Dorsolateral prefrontal cortex (tissue), 122 donors: ENCODE measurements at places on chromosomes 1 and 21.

DNA sequence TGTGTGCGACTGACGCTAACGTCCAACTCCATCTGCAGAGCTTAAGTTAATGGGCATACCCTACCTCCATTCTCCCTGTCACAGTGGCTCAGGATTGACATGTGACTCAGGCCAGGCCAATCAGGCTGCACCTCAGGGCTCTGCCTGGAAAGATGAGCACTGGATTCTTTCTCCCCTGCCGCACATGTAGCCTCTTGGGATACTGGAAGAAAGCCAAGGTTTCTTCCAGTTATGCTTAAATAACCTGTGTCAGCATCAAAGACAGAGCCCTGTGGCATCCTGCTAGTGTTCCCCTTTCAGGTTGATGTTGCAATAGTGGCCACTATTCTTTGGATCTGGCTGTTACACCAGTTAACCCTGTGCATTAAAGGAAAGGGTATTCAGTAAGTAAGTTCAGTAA is 55.0 kb upstream of the SYT6 start:
- DNase-seq: no peak

- DNase-seq: no peak
Measured at GRCh38 chr1:232555494-232556210, 74.3 kb downstream of the SIPA1L2 start.

DNA sequence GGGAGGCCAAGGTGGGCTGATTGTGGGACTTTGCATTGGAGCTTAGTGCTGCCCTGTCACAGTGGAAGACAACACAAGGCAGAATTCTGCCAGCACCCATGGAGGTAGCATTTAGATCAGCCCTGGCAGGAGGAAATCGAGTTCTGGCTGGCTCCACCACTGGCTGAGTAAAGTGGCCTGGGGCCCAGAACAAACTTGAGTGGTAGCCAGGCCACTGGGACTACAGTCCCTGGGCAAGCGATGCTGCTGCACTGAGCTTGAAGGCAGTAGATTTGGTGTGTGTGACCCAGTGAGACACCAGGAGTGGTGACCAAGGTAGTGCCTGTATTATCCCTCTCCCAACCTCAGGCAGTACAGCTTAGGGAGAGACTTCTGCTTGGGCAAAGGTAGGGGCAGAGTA is 22.5 kb upstream of the UHMK1 start:
- no peak for DNase-seq

- no peak for DNase-seq
Measured at GRCh38 chr21:44729336-44730027, 18.1 kb upstream of the TSPEAR start.

- DNase-seq: no peak
Measured at GRCh38 chr1:229495782-229496181, 12.4 kb downstream of the NUP133 start.

GRCh38 chr1:86370601-86371022 is 25.5 kb downstream of the ODF2L start:
- DNase-seq: no peak

DNA sequence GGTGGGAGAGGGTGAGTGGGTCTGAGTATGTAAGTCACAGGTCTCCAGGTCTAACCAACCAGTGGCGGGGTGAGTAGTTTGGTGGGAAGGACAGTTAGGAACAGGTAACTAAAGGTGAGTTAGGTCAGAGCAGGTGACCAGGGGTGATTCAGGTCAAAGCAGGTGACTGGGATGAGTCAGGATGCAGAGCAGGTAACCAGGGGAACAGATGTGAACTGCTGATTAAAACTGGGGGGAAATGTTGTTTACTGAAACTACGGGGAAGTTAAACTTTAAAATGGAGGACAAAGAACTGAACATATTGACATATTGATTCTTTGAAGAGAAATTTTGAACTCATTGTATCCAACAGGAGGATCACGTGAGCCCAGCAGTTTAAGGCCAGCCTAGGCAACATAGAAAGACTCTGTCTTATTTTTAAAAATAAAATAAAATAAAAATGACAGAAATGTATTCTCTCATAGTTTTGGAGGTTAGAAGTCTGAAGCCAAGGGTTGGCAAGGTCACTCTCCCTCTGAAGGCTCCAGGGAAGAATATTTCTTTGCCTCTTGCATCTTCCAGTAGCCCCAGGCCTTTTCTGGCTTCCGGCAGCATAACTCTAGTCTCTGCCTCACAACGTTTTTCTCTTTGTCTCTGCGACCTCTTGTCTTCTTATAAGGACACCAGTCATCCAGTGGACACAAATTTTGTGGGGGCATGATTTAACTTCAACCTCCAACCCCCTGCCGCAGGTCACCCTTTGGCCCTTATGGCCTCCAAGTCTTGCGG is 64.3 kb upstream of the TINAGL1 start:
- no peak for DNase-seq

DNA sequence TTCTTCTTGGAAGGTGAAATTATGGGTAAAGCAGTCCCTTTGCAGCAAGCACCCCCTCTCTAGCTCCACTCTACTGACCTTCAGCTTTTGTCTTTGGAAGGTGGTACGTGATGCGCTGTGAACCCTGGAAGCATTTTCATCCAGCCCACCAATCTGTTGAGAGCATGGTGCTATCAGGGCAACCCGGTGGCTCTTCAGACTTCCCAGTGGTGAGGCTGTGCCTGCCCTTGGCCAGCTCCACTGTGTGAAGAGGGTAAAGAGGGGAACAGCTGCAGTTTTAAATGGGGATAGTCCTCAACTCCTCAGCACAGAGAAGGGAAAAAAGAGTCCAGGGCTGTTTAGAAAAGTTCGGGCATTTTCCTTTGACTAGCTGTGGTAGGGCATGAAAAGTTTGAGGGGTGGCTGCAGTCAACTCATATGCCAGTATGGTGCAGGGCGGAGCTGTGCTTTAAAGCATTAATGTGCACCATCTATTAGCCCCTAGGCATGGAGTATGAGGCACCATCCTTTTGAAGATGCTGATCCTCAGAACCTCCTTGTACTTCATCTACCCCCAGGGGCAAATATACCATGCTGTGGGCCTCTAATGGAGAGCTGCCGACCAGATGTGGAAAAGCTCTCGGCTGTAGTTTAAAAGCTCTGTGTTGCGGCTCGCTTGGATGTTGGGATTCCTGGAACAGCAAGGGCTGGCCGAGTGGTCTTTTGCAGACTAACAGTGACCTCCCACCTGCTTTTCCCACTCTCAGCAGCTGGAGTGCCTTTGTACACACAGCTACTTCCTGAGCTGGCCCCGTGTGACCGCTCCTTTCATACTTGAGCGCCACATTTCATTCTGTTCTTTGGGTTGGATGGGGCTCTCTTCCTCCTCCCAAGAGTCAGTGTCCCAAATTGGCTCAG is 123.0 kb downstream of the PEX14 start:
- DNase-seq: no peak

GRCh38 chr1:8397511-8397910 is 79.6 kb downstream of the SLC45A1 start:
- no peak for DNase-seq

- DNase-seq: peak; percentile 6
Measured at GRCh38 chr1:18532390-18533170, 51.9 kb downstream of the KLHDC7A start.

DNA sequence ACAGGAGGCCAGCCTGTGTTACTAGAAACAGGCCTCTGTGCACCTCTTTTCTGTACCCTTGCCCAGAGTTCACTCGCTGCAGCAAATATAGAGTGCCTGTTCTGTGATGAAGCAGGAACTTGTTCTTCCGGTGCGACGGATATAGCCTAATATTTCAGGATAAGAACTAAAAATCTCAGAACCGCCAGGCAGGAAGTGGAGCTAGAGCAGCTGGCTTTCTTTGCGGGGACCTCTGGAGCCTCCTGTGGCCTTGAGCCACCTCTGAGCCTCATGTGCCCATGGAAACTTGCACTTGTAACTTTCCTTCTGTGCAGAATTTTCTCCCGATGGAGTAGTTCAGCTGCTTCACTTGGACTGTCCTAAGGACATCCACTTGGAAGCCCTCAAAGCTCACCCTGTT is 44.5 kb upstream of the VAMP3 start:
- no peak for DNase-seq

DNA sequence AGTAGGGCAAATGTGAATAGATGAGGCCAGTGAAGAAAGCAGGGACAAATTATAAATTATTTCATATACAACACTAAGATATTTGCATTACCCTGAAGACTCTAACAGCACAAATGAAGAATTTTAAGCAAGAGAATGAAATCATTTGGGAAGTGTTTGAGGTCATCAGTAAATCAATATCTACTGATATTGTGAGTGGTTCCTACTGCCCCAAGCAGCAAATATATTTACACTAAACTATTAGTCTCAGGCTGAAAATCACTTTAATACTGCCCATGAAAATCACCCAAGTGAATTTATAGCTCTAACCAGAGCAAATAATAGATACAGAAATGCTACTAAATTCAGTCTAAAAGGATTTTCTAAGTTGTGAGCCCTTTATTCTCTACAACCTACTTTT is 163.6 kb downstream of the KCNT2 start:
- no peak for DNase-seq
